ENCODE measurements at places on chromosomes 4 and X.

- H3K4me3 ChIP-seq = no peak overlapping the region
- no peaks in the 10 kb centered on the region for H3K36me3 ChIP-seq
- H3K27ac ChIP-seq = no peak overlapping the region
- no peaks in the 10 kb centered on the region for H3K27me3 ChIP-seq
- no peaks in the 10 kb centered on the region for H3K4me1 ChIP-seq
Observed at GRCh38 chr4:38656111-38656510, 7.9 kb upstream of the KLF3 start.

GRCh38 chr4:153904011-153904410 lies 115.1 kb upstream of the SFRP2 start:
- no peaks in the 10 kb centered on the region for H3K36me3 ChIP-seq
- no peak overlapping the region for H3K27ac ChIP-seq
- H3K4me1 ChIP-seq = no peaks in the 10 kb centered on the region
- H3K4me3 ChIP-seq = no peak overlapping the region
- H3K27me3 ChIP-seq = no peaks in the 10 kb centered on the region
- no peak for DNase-seq

DNA sequence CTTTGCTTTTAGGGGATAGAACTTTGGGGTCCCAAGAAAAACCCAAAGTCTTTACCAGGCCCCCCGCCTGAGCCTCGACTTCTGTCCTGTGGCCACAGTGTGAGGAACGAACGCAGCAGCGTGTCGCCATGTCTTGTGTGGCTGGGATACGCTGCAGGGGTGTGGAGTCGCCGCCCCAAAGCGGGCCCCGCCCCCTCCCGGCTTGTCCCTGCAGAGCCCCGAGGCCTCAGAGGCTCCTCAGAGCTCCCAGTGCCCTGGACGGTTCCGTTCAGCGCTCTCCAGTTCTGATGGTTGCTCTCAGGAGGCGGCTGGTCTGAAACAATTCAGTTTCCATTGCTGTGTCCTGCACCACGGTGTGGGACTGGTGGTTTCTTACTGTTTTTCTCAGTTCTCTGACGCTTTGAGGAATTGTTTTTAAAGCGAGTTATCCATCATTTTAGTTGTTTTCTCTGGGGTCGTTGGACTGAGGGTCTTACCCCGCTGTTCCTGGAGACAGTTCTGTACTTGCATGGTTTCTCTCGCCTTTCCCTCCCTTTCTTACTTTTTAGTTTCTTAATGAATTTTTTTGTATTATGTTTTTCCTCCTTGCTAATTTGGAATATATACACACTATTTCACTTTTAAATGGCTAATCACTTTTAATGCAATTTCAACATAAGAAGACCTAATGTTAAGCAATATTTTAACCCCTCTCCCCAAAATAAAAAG lies 1.6 kb upstream of the IDUA start:
- no peak overlapping the region for H3K27ac ChIP-seq
- H3K4me3 ChIP-seq = no peak overlapping the region
- no peaks in the 10 kb centered on the region for H3K27me3 ChIP-seq
- no peaks in the 10 kb centered on the region for H3K36me3 ChIP-seq
- H3K4me1 ChIP-seq = peaks cover 17% of the 10 kb centered on the region

DNA sequence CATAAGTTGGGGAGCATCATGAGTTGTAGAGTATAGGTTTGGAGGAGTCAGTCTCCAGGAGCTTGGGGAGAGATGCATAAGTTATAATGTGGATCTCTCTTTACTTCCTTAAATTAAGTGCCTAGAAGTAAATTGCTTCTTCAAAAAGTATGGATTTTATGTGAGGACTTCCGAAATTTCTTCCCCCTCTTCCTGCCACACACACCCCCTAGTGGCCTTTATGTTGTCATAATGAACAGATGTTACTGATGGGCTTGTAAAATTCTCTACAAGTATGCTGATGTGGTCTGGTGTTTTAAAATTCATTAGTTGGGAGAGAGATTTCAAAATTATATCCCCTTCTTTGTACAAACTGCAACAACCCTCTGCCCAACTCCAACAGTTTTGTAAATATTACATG lies 2.3 kb upstream of the METTL14 start:
- no peaks in the 10 kb centered on the region for H3K27me3 ChIP-seq
- DNase-seq = peak; percentile 49
- no peaks in the 10 kb centered on the region for H3K4me1 ChIP-seq
- H3K4me3 ChIP-seq = 0 out of 2 replicates have a peak overlapping the region, but pooled peaks have one; percentile 29
- no peak overlapping the region for H3K27ac ChIP-seq
- no peaks in the 10 kb centered on the region for H3K36me3 ChIP-seq

DNA sequence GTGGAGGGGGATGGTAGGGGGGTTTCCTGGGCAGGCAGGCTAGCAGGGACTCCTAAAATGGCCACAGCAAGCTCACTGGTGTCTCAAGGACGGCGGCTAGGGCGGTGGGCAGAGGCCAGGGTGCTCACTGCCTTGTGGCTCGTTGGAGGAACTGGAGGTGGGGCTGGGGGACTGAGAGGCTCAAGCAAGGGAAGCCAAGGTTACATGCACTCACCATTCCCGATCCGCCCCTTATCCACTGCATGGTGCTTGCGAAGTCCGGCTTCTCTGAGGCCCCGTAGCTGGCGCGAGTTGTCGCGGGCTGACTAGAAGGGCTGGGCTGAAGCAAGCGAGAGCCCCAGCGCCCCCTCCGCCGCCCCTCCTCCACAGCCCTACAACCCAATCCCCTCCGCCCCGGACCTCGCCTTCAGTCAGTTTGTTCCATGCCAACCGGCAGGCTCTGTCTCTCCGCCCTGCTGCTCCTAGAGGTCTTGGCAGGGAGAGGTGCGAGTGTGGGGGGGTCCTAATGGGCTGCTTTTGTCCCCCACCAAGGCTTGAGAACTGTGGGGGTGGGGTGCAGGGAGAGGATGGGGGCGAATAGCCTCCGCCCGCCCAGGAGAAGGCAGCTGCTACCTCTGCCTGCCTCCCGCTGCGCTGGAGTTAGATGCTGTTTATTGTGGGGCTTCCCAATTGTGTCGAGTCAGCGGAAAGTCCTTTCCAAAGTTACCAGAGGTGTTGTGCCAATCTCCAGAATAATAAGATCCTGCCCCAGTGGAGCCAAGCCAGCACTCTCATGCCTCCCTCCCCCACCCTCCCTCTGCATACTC lies at the start of gene ARHGEF9:
TSS of gene ARHGEF9 (minus strand) at position 313 of the 806 bp plus-strand sequence. CDS start at position 244, 69 bp downstream.
- H3K4me3 ChIP-seq = peak within 1 kb of the TSS; percentile 43
- peak within 1 kb of the TSS; percentile 30 for H3K27ac ChIP-seq
- H3K4me1 ChIP-seq = no peaks in the 10 kb centered on the region
- peak; percentile 69 for DNase-seq
- H3K36me3 ChIP-seq = no peaks in the 10 kb centered on the region
- no peaks in the 10 kb centered on the region for H3K27me3 ChIP-seq

- H3K36me3 ChIP-seq = no peaks in the 10 kb centered on the region
- H3K4me3 ChIP-seq = no peak overlapping the region
- no peak overlapping the region for H3K27ac ChIP-seq
- no peak for DNase-seq
- H3K27me3 ChIP-seq = no peaks in the 10 kb centered on the region
Observed at GRCh38 chr4:113419631-113420030, 341.9 kb downstream of the CAMK2D start.
